ENCODE measurements at places on chromosomes 1 and 21.

DNA sequence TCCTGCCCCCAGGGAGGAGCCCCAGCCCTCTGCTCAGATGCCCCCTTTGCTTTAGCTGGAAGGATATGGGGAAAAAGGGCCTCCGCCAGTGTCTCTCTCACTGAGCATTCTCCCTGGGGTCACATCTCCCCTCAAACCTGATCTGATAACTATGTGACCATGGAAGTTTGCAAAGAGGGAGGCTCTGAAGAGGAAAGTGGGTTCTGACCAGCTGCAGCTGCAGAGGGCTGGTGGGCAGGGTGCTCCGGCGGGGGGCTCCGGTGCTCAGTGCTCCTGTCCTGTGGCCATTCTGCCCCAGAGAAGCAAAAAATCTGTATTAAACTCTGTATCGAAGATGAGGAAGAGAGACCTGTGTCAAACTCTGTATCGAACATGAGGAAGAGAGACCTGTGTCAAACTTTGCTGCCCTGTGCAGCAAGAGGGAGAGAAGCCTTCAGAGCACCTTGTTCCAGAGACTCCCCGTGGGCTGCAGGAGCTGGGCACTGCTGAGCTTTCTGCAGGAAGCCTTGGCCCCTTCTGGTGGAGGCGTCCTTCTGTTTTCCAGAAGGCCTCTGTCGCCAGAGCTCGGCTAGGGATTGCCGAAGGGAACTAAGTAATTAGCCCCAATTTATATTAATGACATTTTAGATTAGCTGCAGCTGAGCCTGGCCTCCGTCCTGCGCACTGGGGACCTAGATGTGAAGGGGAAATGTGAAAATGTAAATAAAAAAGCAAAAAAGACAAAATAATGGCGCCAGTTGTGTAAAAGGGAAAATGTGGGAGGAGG, 186.2 kb upstream of the C1orf174 start:
- no peak for ATAC-seq

DNA sequence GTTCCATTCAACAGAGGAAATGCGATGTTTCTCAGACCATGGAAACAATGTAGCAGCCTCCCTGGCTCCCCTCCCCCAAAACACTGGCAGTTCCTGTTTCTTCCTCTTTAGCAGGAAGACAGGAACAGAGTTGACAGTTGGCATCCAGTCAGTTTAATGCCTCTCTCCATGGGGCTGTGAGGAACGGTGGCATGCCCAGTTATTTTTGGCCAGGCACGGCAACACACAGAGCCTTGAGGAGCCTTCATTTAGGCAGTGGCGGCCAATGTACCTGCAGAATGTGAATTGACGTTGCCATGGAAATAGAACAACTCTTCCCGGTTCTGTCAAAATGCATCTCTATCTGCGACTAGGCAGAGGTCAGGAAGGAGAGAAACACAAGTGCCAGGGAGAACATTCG, 330.6 kb downstream of the DSCAM start:
- ATAC-seq, result no peak

DNA sequence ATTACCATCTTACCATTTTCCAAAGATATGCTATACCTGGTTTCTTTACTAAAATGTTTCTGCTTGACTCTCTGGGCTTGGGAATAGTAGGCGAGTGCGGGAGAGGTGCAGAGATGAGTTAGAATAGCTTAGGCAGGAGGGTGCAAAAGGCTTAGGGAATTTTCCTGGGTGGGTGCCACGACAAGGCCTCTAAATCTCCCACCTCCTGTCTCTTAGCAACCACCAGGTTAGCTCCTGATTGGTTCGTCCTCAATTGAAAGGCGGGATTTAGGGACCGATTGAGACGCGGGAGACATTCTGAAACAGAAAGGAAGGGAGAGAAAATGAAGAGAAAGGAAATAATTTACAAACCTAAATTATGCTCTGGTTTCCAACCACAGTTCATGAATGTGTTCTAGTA, 3.1 kb downstream of the ACKR1 start:
- no peak for ATAC-seq

DNA sequence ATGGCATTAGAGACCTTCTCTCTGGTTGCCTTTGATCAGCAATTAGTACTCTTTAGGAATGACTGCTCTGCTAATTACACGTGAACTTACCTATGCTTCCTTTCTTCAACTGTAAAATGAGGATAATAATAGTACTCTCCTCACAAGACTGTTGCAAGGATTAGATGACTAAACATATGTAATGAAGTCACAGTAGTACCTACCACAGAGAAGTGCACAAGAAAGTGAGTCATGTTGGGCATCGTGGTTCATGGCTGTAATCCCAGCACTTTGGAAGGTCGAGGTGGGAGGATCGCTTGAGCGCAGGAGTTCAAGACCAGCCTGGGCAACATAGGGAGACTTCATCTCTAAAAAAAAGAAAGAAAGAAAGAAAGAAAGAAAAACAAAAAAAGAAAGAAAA, 68.1 kb upstream of the AK4 start:
- ATAC-seq, result no peak

DNA sequence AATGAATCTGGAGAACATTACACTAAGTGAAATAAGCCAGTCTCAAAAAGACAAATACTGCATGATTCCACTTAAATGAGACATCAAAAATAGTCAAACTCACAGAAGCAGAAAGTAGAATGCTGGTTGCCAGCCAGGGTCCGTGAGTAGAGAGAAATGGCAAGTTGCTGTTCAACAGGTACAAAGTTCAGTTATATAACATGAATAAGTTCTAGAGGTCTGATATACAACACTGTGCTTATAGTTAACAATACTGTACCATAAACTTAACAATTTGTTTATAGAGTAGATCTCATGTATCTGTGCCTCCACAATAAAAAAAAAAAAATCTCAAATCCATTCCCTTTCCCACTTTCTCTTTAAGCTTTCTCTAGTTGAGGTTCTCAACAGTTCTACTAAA, 83.5 kb downstream of the DENND1B start:
- no peak for ATAC-seq

DNA sequence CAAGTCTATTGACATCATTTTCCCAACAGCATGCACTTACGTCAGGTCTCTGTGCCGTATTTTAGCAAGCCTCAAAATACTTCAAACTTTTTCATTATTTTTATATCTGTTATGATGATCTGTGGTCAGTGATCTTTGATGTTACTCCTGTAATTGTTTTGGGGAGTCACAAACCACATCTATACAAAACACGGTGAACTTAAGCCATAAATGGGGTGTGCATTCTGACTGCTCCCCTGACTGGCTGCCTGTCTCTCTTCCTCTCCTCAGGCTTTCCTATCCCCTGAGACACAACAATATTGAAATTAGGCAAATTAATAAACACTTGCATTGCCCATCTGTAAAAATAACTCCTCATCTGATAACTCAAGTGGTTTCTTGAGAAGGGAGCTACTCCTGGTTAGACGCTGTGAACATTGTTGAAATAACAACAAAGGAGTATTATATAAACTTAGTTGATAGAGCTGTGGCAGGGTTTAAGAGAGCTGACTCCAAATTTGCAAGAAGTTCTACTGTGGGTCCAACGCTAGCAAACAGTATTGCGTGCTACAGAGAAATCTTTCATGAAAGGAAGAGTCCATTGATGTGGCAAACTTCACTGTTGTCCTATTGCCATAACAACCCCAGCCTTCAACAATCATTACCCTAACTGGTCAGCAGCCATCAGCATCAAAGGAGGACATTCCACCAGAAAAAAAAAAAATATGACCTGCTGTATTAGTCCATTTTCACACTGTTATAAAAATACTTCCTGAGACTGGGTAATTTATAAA, 105.8 kb upstream of the DSCAM start:
- ATAC-seq, result no peak

- ATAC-seq, result no peak
These were observed 12.7 kb downstream of the LRRC71 start for GRCh38 chr1:156933136-156933535.

DNA sequence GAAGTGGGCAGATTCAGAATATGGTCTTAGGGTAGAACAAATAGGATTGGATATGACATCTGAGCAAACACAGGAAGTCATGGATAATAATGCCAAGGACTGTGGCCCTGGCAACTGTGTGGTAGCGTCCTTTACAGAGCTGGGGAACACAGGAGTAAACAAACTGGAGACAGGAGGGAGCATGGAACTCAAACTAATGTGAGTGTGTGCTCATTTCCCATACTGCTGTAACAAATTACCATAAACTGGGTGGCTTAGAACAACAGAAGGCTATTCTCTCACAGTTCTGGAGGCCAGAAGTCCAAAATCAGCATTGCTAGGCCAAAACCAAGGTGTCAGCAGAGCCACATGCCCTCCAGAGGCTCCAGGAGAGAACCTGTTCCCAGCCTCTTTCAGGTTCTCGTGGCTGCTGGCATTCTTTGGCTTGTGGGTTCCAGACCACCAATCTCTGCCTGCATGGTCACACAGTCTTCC, 106.4 kb downstream of the TGFBR3 start:
- no peak for ATAC-seq

- no peak for ATAC-seq
These were observed 23.4 kb upstream of the KIAA1614 start for GRCh38 chr1:180889325-180889724.

DNA sequence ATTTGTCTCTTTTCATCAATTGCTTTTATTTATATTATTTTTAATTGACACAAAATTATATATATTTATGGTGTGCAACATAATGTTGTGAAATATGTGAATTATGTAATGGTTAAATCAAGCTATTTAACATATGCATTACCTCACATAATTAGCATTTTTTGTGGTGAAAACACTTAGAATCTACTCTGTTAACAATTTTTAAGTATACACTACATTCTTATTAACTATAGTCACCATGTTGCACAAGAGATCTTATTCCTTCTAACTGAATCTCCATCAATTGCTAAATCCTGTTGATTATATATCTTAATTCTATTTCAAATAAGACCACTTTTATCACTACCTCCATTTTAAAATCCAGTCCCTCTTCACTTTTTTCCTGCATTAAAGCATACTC, 42.5 kb downstream of the PLPPR5 start:
- ATAC-seq, result no peak

DNA sequence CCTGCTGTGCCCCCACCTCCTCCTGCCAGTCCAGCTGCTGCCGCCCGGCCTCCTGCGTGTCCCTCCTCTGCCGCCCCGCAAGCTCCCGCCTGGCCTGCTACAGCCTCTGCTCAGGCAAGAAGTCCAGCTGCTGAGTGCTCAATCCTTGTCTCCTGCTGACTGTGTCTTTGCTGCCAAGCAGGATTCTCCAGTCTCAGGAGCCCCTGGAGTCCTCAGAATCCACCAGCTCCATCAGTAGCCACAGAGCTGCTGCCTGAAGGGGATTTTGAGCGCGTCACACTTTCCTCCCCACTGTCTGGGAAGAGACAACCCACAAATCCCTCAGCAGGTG, 973 bp downstream of the KRTAP10-11 start:
- no peak for ATAC-seq

DNA sequence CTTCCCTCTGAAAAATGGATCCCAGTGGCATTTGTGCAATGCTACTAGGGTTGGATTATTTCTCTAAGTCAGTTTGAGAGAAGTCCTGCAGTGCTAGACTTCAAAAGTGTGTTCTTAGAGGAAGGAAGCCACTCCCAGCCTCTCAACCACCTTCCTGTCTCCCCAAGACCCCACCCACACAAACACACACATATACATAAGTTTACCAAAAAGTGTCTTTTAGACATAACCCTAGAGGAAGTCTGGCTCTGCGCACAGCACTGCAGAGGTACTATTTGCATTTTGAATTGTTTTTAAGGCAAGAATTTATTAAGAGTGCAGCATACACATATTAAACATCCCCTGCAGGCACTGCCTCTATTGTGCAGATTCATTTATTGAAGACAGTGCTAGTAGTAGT, 127.3 kb downstream of the HHIPL2 start:
- no peak for ATAC-seq

DNA sequence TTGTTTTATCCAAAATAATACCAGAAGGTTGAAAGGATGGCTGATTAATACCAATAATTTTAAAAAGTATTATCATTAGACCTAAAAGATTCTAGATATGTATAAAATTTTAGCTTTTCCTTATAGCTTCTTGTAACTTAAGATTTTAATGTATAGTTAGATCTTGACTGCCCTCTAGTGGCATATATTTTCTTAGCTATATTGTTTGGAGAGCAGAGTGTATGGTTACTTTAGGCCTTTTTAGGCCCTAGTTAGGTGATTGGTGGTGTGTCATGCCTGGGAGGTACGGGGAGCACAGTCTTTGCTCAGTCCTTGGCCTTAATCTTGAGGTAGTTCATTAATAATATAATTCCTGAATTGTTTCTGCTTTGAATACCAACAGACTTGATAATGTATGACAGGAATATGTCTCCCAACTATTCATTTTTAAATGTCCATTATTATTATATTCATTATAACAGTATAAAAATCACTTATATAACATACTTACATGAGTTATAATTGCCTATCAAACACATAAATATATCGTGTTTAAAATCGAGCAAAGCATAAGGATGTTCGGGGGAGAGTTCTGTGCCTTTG, 328.4 kb downstream of the ZP4 start:
- peak; percentile 94 for ATAC-seq

GRCh38 chr1:164823486-164824279, 264.7 kb downstream of the PBX1 start:
- peak; percentile 90 for ATAC-seq

DNA sequence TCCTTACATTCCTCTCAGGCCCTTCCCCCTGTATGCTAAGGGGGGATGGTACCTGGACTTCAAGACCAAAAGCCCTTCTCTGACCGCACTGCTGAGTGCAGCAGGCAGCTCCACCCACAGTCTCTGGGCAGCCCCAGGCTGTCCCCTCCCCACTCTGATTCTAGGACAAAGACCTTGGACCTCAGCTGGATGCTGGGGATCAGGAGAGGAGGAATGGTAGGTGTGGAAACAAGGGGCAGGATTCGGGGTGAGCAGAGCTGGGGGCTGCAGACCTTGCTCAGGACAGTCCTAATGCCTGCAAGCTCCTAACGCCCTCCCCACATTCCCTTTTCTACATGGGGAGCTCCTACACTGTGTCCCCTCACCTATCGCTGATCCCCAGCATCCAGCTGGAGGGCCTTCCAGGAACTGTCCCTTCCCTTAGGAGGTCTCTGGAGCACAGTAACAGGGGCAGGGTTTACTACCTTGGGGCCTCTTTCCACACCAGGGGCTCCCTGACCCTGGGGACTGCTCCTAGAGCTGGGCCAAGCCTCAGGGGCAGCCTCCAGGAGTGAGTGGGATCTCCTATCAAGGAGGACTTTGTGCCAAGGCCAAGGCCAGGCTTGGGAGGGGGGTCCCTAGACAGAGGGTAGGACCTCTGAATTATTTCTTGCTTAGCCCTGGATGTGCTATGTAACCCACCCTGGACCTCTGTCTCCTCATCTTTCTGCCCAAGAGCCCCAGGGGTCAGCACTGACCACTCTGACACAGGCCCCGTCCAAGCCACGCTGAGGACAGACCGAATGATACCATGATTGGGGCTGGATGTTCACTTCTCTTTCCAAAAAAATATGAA, 5.6 kb downstream of the CLDN19 start:
- ATAC-seq, result no peak

DNA sequence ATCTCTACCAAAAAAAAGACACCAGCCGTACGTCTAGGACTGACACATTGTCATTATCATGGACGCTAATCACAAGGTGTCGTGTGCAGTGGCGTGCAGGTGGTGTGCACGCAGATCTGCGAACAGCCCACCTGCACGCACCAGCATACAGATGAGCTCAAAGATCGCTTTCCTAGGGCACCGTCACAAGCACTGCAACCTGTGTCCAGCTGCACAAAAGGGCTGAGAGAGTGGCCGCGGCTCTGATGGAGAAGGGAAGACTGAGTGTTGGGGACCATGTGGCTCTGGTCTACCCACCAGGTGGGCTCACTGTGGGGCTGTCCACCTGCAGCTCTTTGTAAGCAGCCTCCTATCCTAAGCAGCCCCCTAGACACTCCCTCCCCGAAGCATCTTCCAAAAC, 50.9 kb downstream of the S100B start:
- ATAC-seq, result no peak

Measured in SK-N-SH treated with all-trans-retinoic acid at 6 μM for 48 hours (cell line).